ENCODE measurements at places on chromosomes 12 and 14. TPM values are rescaled to one million over a fixed set of nuclear protein-coding genes. Genes with fewer than 3 reads are reported as not detected.
A peak's percentile ranks its signal among the peaks of the same experiment; 100 is the strongest.

DNA sequence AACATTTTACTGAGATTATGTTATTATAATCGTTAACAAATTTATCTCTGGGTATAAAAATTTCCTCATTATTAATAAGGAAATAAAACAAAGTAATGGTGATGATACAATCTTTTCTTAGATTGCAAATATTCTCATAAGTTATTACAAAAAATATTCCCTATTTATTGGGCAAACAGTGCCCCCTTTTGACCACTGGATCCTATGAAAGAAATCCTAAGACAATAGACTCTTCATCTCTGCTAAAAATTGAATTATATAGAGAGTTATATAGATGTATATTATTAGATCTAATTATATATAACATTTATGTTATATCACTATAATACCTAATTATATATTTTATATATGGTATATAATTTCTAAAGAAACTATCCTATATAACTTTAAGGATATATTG is 94.2 kb upstream of the FGD4 start:
- DNase-seq = peak; percentile 64

DNA sequence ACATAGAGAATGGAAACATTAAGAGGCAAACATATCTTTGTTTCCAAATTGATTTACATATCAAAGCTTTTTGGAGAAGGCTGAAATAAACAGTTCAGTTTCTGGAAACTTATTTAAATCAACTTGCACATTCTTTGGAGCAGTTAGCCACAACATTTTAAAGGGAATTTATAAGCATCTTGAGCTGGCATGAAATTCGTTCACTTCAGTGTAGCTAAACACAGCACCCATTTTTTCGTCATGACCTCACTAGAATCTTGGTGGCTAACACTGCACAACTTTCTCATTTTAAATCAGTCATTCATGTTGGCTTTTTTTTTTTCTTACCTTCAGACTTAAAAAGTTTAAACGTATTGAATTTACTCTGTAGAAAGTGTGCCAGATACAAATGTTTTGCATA is 1139.9 kb upstream of the FLRT2 start:
- no peak for DNase-seq

The RNFT2 gene
- 38.5 TPM for total RNA-seq

DNA sequence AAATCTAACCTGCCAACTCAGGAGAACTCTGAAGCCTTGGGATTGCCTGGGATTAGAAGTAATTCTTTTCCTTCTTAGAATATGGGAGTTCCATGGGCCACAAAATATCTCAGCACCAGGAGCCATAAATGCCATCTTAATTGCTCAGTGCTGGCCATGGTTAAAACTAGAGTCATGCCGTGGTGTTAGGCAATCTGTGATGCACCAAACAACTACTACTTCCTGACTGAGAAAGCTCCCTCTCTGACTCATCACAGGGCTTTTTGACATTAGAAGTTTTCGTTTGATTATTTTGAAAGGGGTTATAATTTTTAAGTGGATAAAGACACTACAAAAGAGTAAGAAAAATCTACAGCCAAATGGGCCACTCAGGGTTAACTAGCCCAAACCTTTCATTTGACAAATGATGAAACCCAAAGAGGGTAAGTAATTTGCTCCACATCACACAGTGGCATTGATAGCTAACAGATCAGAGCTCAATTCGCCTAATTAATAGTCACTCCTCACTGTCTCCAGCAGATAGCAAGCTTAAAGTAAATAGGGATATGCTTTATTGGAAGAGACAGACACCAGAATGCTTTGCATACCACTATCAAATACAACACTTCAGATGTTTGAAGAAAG is 377.3 kb downstream of the EMP1 start:
- DNase-seq = peak; percentile 9
